ENCODE measurements at places on chromosomes 7 and 10.

DNA sequence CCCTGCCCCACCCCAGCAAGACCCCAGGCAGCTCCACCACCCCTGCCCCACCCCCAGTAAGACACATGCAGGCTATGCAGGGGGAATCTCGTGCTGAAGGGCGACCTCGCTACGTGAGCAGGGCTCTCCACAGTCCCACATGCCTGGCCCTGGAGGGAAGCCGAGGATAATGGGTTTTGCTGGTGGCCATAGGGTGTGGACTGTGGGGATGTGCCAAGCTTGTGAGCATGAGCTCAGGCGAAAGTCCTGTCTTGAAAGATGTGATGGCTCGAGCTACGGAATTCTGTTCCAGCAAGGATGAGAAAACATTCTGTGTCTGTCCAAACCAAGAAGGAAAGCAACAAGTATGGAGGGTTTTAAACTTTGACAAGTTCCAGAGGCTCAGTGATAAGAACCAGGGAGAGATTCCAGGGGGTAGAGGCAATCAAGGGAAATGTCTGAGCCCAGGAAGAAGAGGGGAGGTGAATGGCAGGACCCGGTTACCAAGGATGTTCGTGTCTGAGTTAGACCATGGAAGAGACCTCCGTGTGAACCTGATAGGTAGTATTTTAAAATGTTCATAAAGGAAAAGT is 63.1 kb downstream of the PYROXD2 start:
- no peak for DNase-seq

- no peak for DNase-seq
These were observed 33.4 kb downstream of the INPP5A start for GRCh38 chr10:132570771-132571649.

DNA sequence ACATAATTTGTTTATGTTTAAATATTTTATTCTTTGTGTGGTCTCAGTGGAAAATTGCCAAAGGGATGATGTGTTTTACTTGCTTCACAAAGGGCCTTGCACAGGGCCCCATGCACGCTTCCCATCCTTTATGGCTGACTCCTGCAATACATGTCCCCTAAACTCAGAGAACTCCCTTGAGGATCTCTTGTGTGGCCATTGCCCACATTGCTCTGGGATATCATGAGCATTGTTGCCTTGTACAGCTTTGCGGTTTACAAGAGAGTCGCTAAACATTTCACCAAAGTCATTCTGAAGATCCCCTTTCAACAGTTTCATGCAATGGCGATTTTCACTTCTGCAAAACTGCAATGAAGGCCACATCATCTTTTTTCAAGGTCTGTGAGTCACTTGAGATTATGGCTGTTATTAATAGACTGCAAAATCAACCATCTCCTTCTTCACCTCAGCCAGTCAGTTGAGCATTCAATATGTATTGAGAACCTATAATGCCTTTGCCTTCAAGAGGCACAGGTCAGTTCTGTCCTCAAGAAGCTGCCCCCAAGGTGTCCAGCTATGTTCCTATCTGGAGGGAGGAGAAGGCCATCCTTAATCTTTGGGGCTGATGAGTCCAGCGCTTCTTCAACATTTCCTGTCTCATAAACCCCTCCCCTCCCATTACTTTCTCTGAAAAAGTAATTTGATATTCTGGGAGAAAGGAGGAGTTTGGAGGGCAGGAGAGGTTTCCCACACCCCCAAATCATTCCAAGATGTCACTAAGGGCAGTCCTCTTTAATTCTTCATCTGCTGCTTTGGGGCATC is 108.1 kb downstream of the CCDC71L start:
- DNase-seq: no peak

DNA sequence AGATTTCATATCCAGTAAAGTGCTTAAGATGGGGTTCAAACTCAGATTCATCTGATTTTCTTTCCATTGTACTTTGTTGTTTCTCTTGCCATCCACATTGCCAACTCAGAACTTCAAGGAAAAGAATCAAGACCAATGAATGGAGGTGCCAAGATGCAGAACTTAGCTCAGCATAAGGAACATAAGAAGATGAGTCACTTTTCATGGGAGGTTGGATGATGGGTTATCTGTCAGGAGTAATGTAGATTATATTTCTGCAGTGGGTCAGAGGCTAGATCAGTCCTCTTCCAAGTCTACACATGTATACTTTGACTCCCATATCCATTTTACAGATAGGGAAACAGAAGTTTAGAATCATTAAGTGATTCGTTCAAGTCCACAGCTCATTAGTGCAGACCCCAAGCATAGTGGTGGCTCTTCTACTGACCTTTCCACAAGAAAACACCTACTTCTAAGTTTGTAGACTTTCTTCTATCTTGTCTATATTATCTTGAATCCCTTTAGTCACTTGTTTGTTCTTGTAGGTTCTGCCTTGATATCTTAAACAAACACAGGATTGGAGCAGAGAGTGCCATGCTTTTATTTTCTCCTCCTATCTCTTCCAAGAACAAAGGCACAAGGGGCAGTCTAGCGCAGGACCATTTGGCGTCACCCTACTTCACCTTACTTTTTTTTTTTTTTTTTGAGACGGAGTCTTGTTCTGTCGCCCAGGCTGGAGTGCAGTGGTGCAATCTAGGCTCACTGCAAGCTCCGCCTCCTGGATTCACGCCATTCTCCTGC is 14.0 kb upstream of the ADD3 start:
- no peak for DNase-seq

DNA sequence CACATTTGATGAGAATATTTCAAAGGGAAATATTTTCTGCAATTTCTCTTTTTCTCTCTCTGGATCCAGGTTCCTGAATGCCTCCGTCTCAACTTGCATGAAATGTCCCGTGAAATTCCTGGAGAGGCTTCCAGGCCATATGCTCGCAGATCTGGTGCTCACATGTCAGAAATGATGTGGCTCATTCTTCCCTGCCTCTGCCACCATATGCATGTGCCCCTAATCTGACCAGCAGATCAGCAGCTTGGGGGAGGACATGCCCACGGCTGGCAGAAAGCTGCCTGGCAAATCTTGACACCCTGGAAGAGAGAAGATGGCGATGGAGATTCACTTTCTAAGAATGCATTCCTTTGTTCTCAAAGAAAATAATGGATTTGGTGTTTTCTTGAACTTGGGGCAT is 490.7 kb downstream of the RPS24 start:
- no peak for DNase-seq

DNA sequence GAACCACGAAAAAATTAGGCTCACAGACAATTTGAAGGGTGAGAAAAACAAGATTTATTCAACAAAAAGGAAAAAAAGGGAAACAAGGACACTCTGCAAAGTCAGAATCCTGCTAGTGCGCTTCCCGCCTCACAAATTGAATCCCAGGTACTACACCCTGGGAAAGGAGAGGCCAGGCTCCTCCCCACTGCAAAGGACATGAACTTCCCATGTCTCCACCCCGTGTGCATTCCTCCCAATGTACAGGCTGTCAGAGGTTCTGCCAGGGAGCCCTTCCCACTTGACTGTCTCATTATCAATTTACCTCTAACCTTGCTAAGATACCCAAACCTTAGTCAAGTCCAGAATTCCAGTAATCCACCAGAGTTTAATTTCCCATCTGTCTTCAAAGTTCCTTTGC is 70.4 kb upstream of the CDK1 start:
- no peak for DNase-seq

DNA sequence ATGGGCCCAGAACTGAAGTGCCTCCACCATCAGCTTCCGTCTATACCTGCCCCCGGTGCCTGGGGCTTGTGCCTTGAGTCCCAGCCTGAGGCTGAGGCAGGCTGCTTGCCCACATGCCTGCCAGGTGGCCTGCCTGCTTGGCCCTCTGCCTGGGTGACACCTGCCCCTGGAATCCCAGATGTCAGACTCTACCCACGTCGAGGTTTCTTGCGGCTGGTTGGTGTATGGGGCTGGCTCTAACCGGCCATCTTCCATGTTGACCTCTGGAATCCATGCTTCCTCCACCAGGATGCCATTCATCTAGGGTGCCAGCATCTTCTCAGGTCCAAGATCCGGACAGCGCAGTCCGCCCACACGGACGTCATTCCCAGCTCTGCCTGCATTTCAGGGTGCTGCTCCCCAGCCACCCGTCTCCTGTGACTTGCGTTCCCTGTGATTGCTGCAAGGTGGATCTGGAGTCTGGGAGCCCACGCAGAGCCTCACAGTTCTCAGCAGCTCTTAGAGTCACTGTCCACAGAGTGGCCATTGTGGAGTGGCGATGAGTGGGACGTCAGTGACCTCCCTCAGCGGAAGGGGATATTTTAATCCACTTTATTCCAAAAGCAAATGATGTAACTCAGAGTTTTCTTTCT is 298.1 kb downstream of the TCERG1L start:
- no peak for DNase-seq

DNA sequence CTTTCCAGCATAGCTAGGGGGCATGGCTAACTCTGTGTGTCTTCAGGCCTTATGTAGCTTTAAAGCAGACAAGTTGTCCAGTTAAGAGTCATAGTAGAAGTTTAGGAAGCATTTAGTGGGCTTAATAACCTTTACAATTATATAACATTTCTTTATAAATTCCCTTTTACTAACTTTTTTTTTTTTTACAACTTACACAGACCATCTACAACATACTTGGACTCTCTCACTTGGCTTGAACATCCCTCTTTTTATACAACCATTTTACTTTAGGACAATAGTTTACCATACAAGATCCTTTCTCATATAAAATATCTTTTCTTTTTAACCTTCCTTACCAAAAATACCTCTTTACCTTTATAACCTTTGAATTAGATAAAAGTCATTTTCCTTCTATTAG is 26.3 kb downstream of the SP4 start:
- no peak for DNase-seq

DNA sequence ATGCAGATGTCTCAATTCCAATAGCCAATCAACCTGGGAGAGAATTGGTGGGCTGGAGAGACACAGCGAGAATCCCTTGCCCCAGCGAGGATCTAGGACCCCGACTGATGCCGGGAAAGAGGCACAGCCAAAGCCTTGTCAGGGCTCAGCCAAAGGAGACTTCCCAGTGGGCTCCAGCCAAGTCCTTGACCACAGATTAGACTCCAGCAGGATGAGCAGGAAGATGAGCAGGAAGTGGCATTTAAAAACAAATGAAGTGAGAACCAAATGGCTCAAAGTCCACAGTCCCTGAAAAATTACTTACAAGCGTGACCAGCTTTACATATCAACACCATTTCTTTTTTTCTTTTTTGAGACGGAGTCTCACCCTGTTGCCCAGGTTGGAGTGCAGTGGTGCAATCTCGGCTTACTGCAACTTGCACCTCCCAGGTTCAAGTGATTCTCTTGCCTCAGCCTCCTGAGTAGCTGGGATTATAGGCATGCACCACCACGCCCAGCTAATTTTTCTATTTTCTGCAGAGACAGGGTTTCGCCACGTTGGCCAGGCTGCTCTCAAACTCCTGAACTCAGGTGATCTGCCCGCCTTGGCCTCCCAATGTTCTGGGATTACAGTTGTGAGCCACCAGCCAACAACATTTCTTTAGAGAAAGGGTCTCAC is 40.2 kb downstream of the CTBP2 start:
- DNase-seq: no peak

- no peak for DNase-seq
These were observed 268.4 kb downstream of the GPR37 start for GRCh38 chr7:124497176-124497575.

DNA sequence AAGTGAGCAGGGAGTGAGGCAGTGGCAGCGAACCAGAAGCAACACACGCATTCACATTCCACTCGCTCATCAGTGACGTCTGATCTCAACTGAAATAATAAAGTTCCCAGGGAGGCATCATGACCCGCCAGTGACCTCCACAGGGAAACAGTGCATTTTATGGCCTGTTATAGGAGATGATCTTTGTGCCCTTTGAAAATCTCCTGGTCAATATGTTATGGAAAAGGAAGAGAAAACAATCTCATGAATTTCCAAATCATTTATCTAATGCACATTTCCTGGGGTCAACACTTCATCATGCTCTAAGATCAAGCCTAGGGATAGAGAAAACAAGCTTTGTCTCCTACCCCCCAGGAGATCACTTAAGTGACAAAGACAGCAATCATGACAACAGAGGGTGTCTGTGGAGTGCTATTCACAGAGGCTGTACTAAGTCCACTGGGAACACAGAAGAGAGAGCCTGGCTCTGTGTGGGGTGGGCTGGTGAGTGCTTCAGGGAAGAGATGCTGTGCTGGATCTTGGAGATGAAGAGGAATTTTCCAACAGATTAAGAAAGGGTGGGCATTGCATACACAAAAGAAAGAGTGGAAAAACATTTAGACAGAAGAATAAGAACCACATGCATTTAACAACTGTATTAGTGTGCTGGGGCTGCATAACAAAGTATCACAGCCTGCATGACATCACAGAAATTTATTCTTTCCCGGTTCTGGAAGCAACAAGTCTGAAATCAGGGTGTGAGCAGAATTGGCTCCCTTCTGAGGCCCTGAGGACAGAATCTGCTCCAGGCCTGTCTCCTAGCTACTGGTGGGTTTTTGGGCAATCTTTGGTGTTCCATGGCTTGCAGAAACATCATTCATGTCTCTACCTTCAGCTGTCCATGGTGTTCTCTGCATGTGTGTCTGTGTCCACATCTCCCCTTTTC is 613.9 kb upstream of the IGFBP3 start:
- no peak for DNase-seq

DNA sequence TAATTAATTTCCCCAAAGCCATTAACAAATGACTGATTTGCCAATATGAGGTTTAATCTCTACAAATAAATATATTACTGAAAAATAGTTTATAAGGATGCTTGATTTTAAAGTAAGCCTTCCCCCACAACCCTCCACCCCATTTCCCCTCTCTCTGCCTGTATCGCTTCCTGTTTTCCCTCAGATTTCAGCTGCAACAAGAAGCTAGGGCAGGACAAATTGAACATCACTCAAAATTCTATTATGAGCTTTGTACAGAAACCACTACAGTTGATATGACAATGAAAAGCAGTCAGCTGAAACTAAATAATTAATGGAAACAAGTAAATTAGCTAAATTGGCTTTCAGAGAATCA is 109.0 kb upstream of the SP4 start:
- no peak for DNase-seq

GRCh38 chr10:8254350-8254749 is 199.9 kb downstream of the GATA3 start:
- no peak for DNase-seq

- no peak for DNase-seq
These were observed 24.6 kb downstream of the RTKN2 start for GRCh38 chr10:62244088-62244487.

DNA sequence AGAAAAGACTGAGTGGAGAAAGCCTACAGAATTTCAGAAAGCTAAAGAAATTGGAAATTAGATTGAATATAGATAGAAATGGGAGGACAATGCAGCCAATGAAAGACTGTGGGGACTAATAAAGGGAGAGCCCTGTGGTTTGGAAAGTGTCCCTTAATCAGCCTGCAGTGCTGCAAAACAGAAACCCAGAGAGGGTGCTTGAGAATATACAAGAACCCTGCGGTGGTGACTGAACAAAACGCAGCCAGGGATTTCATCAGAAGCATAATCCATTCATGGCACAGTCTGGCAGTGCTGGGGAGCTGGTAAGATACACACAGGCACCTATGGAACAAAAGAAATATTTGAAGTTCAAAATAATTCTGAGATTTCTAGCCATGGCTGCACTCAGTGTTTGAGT is 19.1 kb downstream of the CEP41 start:
- DNase-seq: no peak

DNA sequence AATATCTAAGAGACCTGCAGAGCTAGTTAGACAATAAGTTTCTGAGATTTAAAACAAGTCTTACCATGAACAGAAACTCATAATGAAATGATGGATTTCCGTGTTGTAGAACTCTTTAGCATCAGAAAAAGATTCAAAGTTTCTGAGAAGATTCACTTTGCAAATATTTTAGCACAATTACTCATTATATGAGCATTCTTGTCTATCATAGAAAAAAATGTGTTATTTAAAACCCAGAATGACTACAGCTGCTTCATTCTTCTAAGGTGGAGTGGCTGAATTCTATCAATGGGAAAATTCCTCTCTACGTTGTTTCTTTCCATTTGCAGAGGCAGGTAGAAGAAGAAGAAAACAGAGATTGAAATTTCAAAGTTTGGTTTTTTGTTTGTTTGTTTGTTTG is 21.0 kb upstream of the RALA start:
- DNase-seq: no peak

All from HEK293T (cell line).